Cardiac muscle cell (in vitro differentiated cells and primary cell): ENCODE measurements at places on chromosomes 2 and 18. TPM values are rescaled to one million over a fixed set of nuclear protein-coding genes. Genes with fewer than 3 reads are reported as not detected.

Gene ANKRD62
- total RNA-seq, result not detected in 2 replicates

Gene DCDC2C
- not detected in 2 replicates for total RNA-seq

Gene ROCK1
- total RNA-seq, result 14.0 and 27.3 TPM in 2 replicates

Gene DOCK10
- not detected in 2 replicates for total RNA-seq

Gene TSN
- 27.0 and 32.1 TPM in 2 replicates for total RNA-seq

DNA sequence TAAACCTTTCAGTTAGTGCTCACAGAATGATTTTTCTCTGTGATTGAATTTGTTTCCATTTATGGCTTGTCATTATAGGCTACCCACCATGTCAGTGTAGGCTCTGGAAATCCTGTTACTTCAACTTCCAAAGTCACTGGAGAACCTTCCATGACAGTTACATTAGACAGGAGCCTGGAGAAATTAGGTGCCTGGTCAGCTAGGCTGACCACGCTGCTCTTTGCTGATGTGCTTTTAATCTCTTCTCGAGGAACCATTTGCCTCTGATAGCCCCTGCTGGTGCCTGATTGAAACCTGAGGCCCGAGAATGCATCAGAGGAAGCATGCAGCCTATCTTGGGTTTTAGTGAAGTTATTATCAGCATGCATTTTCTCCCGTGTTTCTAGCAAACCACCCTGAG is 29.6 kb upstream of the TTN start:
- no peak for DNase-seq

DNA sequence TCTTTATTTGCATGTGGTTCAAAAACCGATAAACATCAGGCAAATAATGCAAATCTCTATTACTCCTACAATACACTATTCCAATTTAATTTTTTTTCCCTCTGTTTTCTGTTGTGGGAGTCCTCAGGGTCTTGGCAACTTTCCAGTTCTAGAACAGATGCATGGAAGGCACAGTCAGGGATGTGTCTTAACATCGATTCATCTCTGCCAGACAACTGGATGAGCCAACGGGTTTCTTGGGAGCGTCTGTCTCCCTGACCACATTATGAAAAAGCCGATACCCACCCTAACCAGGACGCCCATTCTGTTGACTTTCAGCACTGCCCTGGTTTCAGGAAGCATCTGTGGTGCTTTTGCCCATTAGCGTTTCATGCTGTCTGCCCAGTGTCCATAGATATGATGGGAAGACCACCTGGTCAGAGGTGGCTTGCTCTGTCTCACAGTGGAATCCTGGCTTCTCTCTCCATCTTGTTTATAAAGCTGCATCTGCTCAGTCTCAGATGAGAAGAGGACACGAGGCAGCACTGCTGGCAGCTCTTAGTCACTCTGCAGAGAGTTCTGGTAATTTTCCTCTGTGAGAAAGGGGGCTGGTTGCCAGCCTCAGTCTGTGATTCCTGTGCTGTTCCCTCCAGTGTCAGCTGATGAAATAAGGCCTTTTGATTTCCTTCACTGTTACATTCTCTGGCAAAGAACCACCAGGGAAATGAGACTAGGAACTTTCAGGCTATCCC is 57.9 kb upstream of the KCNE4 start:
- peak; percentile 97 for DNase-seq

- no peak for DNase-seq
Measured at GRCh38 chr2:158624071-158624667, 167.4 kb downstream of the PKP4 start.

DNA sequence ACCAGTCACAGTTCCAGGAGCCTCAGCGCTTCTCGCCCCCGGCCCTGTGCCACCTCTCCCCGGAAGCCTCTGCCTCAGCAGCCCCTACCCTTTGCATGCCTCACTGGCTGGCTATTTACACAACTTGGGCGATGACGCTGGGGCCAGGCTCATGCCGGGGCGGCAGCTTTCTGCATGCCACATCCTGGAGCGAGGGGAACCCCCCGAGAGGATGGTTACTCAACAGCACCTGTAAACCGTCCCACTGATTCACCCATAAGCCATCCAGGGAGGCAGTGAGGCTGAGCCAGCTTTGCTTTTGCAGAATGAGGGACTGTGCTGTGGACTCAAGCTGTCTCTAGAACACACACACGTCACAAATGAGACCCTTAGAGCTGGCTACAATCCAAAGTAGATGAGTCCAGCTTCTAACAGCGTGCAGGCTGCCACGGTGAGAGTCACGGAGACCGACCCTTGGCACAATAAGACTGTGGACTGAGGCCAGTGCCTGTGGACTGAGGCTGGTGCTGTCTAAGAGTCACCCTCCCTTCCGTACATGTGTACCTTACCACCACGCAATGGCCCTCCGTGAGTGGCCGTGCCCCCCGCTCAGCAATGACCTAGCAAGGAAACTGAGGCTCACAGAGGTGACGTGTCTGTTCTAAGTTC is 45.6 kb upstream of the ODC1 start:
- no peak for DNase-seq
